A172 (cell line): ENCODE measurements at places on chromosomes 6 and 20.

DNA sequence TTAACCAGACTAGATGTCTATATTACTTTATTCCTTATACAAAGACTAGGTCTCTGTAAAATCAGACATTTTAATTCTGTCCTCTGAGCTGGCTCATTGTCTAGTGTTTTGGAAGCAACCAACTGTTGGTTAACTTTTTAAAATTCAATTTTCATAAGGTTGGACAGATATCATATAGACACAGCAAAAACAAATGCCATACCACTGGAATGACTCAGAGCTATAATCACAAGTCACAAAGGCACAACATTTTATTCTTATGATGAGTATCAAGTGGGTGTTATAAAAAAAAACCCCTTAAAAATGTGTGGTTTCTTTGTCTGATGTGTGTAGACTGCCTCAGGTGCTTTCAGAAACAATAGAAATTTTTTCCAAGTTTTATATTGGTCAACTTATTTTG lies 296.2 kb upstream of the MARCKS start:
- DNase-seq, result peak; percentile 76

DNA sequence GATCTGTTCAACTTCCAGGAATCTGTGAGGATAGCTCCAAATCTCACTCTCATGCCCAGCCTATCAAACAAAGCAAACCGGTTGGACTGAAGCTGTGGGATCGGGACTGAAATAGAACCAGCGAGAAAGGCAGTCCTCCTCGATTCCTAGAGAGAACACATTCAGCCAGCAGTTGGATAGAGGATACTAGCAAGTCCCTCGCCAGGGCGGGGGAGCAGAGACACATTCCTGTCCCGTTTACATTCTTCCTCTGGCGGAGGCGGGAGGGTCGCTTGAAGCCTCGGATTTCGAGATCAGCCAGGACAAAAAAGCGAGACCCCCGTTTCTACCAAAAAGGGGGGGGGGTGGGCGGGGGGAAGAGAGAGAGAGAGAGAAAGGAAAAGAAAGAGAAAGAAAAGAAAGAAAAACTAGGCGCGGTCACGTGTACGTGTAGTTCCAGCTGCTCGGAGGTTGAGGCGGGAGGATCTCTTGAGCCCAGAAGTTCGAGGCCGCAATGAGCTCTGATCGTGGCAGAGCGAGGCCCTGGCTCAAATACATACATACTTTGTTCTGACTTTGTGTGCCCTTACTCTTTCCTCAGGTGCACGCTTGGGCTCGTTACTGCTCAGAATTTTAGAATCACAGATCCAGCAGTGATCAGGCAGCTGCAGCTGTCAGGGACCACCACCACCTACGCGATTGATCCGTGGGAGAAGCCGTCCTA lies 19.5 kb downstream of the ZNF311 start:
- peak; percentile 97 for DNase-seq

DNA sequence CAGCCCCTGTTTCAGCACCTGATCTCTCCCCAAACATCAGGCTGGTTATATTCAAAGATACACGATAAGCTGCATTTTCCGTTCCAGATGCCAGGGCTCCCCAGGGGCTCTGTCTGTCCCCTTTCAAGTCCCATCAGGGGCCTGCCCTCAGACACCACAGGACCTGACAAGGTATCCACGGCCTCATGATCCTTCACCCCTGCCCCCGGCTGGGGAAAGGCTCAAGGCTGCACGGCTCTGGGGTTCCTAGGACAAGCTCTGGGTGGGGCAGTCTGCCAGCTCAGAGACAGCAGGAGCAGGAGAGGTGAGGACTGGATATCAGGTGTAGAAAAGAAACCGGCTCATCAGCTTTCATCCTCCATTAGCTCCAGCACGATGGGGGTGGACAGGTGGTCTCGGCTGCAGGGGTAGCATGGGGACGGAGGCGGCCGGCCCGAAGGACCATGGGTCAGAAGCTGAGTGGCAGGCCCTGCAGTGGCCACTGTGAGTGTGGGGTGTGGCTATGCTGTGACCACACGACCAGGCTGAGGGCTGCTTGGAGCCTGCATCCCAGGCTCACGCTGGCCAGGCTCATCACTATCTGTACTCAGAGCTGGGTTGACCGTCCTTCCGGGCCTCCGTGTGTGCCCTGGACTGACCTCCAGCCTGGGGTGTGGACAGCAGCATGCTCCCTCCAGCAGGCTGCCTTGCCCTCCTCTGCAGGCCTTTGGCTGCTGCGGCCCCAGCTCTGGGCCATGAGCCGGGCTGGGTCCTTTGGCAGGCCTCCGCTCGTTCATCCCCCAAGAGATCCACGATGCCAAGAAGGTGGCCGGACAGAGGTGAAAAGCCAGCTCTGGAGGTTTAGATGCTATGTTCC lies 386.2 kb downstream of the THBS2 start:
- no peak for DNase-seq

GRCh38 chr20:47330071-47330470 lies 26.4 kb downstream of the ZMYND8 start:
- DNase-seq, result no peak
